Kidney epithelial cell (primary cell): ENCODE measurements at places on chromosomes 4 and X. TPM values are rescaled to one million over a fixed set of nuclear protein-coding genes. Genes with fewer than 3 reads are reported as not detected.
A peak's percentile ranks its signal among the peaks of the same experiment; 100 is the strongest.

Gene S100G
- not detected in 2 replicates for total RNA-seq

DNA sequence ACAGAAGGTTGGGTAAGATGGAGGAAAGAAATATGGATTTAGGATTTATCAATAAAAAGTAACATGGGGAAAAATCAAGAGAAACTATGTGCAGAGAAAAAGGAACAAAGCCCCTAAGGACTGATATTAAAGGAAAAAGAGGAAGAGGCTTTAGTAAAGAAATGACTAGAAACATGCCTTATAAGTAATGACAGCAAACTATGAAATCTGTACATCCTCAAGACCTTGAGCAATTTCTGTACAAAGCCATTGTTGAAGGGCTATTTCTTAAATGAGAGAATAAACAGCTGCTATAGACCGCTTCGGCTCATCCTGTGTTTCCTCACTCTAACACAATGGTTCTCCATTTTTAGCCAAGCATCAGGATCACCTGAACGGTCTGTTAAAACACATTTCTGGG is 180.3 kb upstream of the ATOH1 start:
- DNase-seq = no peak

GRCh38 chr4:168587411-168588125 is 90.7 kb downstream of the PALLD start:
- peak; percentile 62 for DNase-seq

Gene NDP
- total RNA-seq = not detected in 2 replicates

DNA sequence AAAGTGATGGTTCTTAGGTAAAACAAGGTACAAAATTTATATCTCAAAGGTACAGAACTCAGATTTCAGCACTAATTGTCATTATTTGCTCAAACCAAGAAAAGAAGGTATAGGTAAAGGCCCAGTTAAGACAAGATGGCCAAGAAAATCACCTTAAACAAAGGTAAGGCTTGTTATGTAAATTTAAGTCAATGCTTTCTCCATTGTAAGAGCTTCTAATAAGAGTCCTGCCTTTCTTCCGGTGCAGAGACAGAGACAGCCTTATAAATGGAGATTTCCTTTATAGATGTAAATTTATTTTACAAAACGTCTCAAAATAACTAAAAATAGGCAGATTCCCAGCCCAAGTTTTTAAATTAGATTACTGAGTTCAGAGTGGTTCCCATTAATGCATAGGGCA is 89.9 kb downstream of the EDA start:
- DNase-seq = no peak

DNA sequence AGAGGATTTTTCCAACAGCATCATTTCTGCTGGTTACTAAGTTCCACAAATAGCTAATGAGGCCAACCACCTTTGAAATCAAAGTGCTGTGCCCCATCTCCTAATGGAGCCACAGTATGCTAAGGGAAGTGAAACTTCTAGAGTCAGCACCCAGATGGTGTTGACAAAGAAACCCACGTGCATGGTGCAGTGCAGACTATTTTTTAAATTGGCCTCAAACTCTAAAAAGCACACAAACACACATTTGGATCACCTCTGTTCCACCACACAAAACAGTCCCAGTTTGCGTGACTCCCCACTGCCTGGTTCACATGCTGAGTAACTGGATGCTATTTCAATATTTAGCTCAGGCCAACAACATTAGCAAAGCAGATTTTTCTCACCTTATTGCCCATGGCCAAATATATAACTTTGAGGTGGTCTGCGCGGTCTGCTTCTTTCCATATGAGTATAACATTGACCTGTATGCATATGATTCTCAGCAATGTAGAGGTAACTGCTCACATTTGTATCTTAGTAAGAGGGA is 69.9 kb downstream of the AMELX start:
- no peak for DNase-seq

Gene TSPAN5
- 16.6 and 20.5 TPM in 2 replicates for total RNA-seq

Gene DHRSX
- 31.2 and 41.9 TPM in 2 replicates for total RNA-seq

Gene MAEA
- 79.1 and 88.7 TPM in 2 replicates for total RNA-seq

DNA sequence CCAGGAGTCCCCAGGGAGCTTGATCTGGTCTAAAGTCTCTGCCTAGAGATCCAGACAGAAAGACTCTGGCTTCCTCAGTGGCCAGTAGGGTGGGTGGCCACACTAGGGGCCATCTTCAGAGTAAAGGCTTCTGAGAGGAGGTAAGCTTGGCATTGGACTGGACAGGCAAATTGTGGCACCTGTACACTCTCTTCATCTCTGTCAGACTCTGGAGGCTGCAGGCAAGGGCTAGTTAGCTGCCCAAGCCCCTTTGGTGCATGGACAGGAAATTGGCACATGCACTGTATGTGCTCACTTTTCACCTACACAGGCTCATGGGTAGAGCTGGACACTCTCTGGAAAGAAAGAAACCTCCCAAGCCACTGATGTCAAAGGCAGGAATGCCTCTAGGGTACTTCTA is 142.8 kb downstream of the PJA1 start:
- DNase-seq = no peak

- DNase-seq = peak; percentile 67
Observed at GRCh38 chrX:2351999-2352995, 148.5 kb downstream of the DHRSX start.

GRCh38 chrX:20372533-20372932 is 105.8 kb upstream of the RPS6KA3 start:
- DNase-seq = peak; percentile 19

DNA sequence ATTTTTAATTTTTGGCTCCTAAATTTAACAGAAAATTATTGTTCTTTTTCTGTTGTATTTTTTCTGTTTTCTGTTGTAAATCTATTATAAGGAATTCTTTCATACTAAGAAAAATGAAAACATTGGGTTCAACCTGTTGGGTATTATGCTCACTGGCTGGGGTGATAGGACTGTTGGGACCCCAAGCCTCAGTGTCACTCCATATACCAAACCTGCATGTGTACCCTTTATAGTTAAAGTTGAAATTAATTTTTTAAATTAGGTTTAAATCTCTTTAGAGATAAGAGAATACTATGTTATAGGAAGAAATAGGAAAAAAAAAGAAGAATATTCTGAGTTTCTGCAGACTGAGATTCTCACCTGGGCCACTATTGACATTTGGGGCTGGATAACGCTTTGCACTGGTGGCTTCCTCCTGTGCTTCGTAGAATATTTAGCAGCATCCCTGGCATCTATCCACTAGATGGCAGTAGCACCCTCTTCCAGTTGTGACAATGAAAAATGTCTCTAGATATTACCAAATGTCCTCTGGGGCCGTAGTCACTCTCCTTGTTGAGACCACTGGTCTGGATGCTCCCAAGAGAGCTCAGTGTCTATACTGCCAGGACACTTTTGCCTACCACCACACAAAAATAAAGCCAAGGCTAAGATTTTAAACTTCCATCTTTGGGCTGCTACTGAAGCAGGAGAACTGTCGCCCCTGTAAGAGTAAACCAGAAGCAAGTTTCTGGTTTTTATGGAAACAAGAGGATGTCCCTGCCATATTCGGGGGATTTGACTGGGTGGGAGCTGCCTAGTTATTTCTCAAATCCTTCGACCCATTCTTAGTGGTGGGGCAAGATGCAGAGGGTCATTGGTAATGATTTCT is 22.4 kb upstream of the CLTRN start:
- DNase-seq = no peak

Gene ZFP92
- total RNA-seq = 1.8 and 1.9 TPM in 2 replicates

- DNase-seq = no peak
Observed at GRCh38 chr4:119011607-119011988, 122.9 kb downstream of the SYNPO2 start.

GRCh38 chr4:168787801-168788595 is 222.1 kb downstream of the CBR4 start:
- DNase-seq = no peak

DNA sequence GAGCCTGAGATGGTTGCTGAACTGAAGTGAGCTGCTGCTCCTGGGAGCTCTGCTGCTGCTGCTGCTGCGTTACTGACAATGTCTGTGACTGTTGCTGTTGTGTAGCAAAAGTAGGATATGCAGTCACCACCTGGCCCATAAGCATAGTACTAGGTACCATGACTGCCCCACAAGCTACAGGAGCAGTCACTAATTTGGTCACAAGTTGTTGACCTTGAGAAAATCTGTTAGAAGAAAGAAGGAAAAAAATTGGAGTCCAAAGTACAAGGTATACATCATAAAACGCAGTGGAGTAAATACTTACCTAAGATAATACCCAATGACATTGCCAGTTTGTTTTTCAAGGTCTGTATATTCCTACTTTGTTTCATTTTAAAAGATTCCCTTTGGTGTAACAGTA is 42.6 kb downstream of the TMEM165 start:
- DNase-seq = no peak

Gene BEND4
- 0.07 and 0.13 TPM in 2 replicates for total RNA-seq

GRCh38 chrX:22037911-22038537 is 5.9 kb downstream of the PHEX start:
- DNase-seq = no peak
